ENCODE measurements at places on chromosomes 16 and 17.
A peak's percentile ranks its signal among the peaks of the same experiment; 100 is the strongest.

GRCh38 chr17:50114401-50114800 lies 15.6 kb downstream of the SAMD14 start:
- no peak for DNase-seq

DNA sequence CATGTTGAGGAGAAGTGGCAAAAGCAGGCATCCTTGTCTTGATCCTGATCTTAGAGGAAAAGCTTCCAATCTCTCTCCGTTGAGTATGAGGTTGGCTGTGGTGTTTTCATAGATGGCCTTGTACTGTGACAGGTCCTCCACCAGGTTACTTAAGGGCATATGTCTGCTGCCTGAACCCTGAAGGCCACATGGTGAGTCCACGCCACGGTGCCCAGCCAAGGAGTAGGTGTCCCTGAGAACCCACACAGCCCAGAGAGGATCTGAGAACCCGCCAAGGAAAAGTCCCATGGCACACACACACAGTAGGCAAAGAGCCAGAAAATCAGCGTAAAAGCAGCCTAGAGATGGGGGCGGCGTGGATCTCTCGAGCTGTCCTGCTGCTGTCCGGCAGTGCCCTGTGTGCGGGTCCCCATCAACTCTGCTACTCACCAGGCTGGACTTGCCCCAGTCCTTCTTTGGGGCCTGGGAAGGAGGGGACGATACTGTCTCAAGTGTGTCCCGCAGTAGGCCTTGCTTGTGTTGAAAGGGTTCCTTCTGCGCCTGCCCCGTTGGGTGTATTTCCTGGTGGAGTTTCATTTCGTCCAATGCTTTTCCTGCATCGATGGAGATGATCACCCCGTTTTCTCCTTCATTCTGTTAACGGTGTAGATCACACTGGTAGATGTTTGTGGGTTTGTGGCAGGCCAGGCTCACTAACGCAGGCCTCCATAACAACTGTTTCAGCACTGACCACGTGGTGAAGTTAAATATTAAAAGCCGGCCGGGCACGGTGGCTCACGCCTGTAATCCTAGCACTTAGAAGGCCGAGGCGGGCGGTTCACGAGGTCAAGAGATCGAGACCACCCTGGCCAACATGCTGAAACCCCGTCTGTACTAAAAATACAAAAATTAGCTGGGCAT lies 90.8 kb upstream of the DNAH17 start:
- no peak for DNase-seq

DNA sequence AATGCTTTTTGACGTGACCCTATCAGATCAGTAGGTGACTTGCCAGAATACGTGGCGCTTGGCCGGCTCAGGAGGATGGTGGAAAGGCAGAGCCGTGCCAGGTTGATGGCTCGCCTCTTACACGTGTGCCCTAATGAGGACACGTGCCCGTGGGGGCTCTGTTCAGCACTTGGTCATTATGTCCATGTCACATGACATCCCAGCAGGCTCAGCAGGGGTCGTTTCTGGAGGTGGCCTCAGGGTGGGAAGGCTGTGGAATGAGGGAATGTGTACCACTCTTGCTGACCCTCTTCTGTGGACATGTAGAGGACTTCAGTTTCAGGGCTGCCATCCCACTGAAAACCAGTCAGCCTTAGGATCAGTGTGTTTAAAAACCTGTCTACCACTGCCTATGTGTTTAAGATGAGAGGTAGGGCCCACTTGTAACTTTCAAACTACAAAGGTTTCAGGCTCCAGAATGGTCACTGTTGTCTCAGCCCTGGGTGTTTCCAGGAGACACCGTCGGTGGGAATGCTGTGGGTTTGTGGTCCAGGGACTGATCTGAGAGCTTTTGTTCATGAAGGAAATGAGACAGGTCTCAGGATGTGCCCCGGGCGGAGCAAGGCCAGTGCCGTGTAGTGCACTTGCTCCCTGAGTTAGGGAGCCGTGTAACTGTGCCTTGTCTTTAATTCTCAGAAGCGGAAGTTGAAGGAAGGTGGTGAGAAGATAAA lies 12.1 kb downstream of the UBN1 start:
- no peak for DNase-seq

DNA sequence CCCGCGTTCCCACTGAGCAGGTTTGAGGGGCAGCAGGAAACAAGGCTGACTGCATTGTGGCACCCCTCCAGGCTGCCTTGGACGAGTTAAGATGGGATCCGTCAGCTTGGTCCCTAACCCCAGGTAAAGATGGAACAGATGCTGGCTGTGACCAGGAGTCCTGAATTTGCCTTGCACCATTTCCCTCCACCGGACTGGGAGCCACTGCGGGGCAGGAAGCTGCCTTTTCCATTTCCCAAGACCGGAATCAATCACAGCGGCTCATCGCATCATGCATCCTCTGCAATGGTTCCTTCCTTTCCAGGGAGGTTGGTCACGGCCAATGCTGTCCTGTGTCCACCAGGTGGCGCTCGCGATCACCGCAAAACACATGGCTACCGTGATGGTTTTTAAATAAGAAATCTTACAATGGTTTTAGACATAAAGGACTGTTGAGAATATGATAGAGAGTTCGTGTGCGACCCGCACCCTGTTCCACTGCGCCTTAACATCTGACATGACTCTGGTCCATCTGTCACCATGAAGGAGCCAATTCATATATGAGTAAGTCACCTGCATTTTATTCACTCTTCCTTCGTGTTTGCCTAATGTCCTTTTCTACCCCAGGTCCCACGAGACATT lies 6.8 kb upstream of the MEAK7 start:
- peak; percentile 59 for DNase-seq

DNA sequence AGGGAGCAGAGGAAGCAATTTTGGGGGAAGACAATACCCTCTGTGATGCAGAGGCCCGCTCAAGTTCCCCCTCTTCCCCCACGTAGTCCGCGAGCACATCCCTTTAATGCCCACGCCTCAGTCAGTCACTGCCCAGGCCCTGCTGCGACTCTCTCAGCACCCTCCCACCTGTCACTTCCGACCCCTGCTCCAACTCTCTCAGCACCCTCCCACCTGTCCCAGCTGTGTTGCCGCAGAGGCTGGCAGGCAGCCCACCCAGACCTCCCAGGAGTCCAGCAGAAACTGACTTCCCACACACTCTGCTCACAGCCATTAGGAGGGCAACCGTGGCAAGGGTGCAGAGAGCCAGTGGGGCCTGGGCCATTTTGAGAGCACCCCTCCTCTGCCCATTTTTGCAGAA lies 92.7 kb downstream of the WSCD1 start:
- no peak for DNase-seq

DNA sequence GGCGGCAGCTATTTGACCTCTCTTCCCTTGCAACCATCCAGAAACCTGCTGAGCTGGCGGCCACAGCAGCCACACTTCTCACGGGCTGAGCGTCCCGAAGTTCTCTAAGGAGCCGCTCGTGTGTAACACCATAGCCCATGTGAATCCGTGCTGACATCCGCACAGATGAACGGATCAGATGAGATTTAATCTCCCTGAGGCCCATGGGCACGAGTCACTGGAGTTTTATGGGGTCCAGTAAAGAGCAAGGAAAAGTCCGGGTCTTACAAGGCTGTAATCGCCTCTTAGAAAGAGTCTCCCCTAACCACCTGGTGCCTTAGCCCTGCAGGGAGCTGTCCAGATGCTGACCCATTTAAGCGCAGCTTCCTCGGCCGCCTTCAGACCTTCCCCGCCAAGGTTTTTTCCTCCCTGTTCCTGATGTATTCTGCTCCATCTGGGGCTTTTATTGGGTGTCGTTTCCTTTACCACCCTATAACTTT lies 5.5 kb upstream of the CACNG5 start:
- no peak for DNase-seq

GRCh38 chr17:41734139-41734948 lies at the start of gene HAP1:
HAP1 (minus strand) TSS chr17:41734643; CDS start chr17:41734634, 9 bp downstream.
- DNase-seq = no peak

DNA sequence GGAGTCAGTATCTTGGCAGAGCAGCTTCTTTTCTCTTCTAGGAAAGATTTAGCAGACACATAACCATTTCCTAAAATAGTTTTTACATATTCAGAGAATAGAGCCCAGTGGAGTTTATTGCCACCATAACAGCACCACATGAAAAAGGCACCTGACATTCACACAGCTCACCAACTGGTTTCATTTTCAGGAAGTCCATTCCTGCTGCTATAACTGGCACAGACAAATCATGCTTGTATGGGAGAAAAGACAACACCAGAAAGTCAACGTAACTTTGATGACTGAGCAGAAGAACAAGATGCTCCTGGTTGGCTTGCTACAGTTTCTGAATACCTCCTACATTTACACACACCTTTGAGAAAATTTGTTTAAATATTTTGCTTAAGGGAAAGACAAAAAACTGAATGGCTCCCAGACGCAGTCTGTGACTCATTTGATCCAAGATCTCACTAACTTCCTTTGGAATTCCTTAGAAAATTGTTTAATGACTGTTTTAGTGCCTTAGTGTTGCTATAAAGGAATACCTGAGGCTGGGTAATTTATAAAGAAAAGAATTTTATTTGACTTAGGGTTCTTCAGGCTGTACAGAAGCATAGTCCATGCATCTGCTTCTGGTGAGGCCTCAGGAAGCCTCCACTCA lies 1380.6 kb downstream of the CDH8 start:
- DNase-seq = no peak

DNA sequence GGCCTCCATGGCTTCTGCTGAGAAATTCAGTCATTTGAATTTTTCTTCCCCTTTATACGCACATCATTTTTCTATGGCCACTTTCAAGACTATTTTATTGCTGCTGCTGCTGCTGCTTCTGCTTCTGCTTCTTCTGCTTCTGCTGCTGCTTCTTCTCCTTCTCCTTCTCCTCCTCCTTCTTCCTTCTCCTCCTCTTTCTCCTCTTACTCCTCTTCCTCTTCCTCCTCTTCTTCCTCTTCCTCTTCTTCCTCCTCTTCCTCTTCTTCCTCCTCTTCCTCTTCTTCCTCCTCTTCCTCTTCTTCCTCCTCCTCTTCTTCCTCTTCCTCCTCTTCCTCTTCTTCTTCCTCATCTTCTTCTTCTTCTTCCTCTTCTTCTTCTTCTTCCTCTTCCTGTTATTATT lies 22.4 kb downstream of the CPD start:
- DNase-seq = no peak

DNA sequence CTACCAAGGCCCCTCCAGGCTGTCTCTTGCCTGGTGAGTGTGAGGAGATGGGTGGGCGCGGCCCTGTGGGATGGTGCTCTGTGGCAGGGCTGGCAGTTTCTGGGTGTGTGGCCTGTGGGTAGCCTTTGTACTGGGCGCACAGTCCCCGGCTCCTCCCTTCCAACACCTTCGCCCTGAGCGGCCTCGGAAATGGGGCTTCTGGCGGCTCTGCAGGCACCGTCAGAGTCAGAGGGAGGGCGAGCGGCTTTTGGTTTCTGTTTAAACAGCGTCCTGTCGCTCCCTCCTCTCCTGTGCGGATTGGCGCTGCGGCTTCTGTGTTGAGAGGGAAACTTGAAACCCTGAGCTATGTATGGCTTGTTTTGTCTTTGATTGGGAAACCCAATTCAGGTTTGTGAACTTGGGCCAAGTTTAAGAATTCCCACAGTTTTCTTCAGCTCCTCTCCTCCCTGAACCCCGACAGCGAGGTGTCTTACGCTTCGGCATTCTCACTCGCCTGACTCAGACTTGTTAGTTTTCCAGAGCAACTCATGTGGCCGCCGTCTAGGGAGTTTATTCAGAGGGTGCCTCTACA lies 8.3 kb upstream of the ZNF750 start:
- DNase-seq = peak; percentile 40

DNA sequence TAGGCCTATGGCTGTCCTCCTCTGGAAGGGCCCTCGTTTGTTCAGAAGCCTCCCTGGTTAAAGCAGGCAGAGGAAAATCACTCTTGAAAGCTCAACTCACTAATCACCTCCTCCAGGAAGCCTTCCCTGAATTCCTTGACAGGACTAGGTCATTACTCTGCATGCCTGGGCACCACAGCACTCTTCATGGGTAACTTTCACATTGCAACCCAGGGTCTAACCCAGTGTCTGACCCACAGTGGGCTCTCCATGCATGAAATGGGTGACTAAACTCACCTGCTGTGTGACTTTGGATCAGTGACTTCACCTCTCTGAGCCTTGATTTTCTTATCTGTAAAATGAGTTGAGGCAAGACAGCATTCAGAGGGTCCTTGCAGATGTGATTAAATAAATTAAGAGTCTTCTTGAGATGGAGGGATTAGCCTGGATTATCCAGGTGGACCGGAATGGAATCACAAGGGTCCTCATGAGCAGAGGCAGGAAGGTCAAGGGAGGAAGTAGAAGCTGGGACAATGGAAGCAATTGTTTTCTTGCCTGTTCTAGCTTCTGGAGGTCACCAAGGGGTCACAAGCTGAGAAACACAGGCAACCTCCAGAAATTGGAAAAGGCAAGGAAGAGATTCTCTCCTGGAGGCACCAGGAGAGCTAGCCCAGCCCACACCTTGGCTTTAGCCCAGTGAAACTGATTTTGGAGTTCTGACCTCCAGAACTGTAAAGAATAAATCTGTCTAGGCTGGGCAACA lies 3.8 kb upstream of the RAI1 start:
- DNase-seq = no peak

GRCh38 chr17:329784-330420 lies 22.7 kb downstream of the RPH3AL start:
- no peak for DNase-seq

DNA sequence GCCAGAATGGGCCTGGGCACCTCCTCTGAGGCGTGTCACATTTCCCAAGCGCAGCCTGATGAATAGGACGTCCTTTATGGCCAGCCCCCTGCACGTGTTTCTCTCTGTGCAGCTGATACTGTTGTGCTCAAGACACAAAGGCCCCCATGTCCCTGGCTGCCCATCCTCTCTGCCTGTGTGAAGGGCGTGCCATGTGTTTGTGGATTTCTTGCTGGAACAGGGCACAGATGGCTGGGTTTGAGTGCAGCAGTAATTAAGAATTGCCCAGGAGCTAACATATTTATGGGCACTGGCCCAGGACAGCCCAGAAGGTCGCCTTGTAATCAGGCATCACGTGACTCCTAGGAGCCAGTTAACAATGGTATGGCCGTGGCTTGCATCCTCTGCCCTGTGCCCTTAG lies 181.1 kb downstream of the CCDC182 start:
- no peak for DNase-seq

DNA sequence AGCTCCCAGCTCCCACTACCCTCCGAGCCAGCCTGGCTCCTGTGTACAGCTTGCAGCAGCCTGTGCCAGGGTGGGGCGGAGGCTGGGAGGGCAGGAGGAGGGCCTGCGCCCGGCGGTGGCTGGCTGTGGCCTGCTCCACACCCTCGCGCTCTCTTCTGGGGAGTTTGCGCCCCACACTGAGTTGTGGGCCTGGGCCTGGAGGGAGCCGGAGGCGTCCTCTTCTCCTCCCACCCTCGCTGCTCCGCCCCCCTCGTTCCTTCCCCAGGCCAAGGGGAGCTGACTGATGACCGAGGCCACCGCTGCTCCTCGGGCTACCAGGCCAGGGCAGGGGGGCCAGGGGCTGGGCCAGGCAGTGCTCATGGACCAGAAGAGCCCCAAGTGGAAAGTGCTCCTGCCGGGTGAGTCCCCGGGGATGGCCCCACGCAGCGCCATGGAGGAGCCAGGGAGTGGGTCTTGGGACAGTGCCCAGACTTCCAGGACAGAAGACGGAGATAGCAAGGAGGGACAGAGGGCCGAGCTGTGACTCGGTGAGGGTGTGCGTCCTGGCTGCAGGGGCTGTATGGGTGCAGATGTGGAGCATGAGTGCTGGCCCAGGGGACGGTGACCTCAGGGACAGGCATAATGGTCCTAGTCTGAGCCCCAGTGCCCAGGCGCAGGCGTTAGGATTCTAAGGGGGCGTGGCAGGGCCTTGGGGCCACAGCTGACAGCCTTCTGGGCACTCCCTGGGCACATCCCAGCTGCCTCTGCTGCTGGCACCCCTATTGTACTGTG lies 242.1 kb upstream of the GSE1 start:
- peak; percentile 29 for DNase-seq
